ENCODE measurements at places on chromosomes 6 and 20. TPM values are rescaled to one million over a fixed set of nuclear protein-coding genes. Genes with fewer than 3 reads are reported as not detected.

PERP gene
- 5.7 TPM for total RNA-seq

CD24 gene
- total RNA-seq, result 0.65 TPM

MYBL2 gene
- 95.1 TPM for total RNA-seq

CALHM4 gene
- not detected for total RNA-seq

ZFP57 gene
- total RNA-seq, result 2.7 TPM

CPXM1 gene
- total RNA-seq, result 0.76 TPM

RXRB gene
- total RNA-seq, result 47.4 TPM

- no peak for DNase-seq
Observed at GRCh38 chr6:125015152-125015551, 52.9 kb downstream of the RNF217 start.

DNA sequence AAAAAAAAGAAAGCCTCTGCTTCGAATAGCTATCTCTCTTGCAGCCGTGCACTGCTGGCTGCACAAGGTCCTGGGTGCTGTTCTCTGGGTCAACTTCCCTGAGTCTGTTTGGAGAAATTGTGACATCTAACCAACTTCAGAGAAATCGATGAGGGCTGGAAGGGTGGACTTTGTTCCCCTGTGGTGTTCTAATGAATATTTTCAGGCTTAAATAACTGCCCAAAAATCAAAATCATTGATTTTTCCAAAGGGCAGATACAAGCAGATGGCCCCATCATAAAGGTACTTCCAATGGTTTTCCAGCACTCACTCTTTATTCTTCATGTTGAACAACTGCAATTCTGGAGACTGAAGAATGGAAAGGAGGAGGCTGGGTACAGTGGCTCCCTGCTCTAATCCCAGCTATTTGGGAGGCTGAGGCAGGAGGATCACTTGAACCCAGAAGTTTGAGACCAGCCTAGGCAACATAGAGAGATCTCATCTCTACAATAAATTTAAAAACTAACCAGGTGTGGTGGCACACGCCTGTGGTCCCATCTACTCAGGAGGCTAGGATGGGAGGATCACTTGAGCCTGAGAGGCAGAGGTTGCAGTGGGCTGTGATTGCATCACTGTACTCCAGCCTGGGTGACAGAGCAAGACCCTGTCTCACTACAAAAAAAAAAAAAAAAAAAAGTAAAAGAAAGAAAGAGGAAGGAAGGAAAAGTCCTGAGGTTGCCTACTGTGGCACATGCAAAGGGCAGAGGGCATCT, 59.1 kb downstream of the FOXA2 start:
- no peak for DNase-seq

GRCh38 chr6:36241728-36242127, 28.1 kb upstream of the PNPLA1 start:
- DNase-seq, result no peak

DNA sequence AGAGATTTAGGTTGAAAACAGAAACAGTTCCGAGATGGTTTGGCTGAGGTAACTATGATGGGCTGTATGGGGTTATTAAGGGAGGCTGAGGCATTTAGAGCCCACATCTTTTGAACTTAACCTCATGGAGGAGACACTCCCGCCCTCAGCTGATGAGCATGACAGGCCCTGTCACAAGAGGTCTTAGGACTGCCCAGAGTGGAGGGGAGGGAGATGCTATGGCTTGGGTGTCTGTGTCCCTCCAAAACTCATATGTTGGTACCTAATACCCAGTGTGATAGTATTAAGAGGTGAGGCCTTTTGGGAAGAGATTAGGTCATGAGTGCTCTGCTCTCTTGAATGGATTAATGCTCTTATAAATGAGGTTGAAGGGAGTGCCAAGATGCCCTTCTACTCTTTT, 126.6 kb downstream of the CDC5L start:
- DNase-seq, result no peak

GRCh38 chr20:52532674-52533073, 341.1 kb upstream of the ZFP64 start:
- DNase-seq, result no peak

DNA sequence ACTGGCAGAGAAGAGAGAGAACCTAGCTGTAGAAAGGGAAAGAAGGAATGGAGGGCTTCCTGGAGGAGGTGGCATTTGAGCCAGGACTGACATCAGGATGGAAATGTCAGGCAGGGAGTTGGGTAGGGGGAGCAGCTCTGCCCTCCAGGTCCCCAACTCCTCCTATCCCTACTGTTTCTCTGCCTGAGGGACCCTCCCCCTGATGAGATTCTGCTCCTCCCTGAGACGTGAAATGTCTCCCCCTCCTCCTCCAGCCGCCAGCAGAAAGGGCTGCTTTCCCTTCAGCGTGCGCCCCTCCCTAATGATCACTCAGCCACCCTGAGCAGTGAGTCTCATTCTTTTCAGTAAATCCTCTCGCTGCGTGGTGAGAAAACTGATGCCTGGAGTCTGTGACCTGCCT, 40.6 kb downstream of the HLA-DPB1 start:
- DNase-seq, result no peak

GRCh38 chr6:82525775-82526495, 162.3 kb downstream of the TPBG start:
- DNase-seq, result no peak

- no peak for DNase-seq
Observed at GRCh38 chr6:97282238-97282725, 734 bp downstream of the MMS22L start.

GRCh38 chr6:34982424-34982852, 93.4 kb downstream of the ANKS1A start:
- no peak for DNase-seq

DNA sequence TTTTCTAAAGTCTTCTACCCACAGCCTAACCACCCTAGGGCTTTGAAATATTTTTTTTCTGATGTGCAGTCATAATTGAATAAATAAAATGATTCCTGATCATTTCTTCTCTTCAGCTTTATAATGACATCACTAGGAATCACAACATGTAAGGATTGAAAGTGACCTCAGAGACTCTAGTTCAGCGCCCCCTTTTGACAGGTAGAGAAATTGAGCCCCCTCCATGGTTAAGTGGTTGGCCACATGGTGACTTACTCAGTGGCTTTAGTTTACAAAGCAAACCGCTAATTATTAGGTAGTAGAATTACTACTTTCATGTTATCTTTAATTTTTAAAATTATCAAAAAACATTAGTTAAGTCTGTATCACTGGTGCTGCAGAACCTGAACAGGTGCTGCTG, 13.3 kb upstream of the SLC2A12 start:
- DNase-seq, result no peak

DNA sequence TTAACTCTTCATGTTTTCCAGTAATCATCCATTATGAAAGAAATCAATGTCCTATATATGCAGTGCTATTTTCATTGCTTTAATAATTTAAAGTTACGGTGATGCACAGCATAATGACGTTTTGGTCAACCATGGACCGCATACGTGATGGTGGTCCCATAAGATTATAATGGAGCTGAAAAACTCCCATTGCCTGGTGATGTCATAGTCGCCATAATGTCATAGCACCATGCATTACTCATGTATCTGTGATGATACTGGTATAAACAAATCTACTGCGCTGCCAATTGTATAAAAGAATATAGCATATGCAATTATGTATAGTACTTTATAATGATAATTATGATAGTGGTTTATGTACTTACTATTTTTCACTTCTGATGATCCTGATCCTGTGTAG, 42.3 kb upstream of the ALDH8A1 start:
- DNase-seq, result no peak

- no peak for DNase-seq
Observed at GRCh38 chr6:147222160-147222838, 18.1 kb downstream of the STXBP5 start.

GRCh38 chr20:42483730-42484303, 705.9 kb downstream of the PTPRT start:
- DNase-seq, result no peak

DNA sequence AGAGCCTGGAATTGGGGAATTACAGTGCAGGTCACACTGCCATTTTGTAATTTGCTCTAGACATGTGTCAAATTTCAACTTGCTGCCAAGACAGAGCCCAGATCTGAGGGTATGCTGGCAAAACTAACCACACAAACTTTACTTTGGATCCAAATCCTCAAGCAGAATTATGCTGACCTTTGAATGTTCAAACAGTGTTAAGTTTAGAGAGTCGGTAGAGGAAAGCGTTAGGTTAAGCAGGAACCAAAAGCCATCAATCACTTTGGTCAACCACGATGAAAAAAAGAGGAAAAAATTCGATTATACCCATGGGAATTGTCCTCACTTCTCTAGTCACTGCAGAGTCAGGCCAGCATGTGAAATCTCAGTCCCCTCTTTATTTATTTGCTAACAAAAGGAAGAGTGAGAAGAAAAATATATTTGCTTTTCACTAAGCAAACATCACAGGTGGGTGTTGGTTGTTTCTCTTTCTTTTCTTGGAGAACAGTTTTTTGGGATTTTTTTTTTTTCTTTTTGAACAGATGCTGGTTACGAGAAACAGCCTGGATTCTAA, 105.1 kb upstream of the ADGRF1 start:
- no peak for DNase-seq

All from activated T-helper 1 cell treated with anti-CD3 and anti-CD28 coated beads, Interleukin-12 subunit alpha, Interleukin-12 subunit beta, Interleukin-2, Interleukin-4 antibody, amounts not matched to agents 30 ng/mL and 10 ng/mL and 1 ng/mL, durations not matched to agents 14 hours and 24 hours and 36 hours (primary cell).